Activated B cell treated with CpG ODN at 0.5 μM for 24 hours (primary cell): ENCODE measurements at places on chromosomes 3 and 15.
A peak's percentile ranks its signal among the peaks of the same experiment; 100 is the strongest.

- H3K27me3 ChIP-seq, result no peaks in the 10 kb centered on the region
- H3K4me3 ChIP-seq, result no peak overlapping the region
- DNase-seq, result no peak
- peaks cover 17% of the 10 kb centered on the region for H3K4me1 ChIP-seq
Observed at GRCh38 chr3:122875547-122876127, 80.8 kb downstream of the SLC49A4 start.

- H3K27ac ChIP-seq, result no peak overlapping the region
- no peak for DNase-seq
- H3K36me3 ChIP-seq, result no peaks in the 10 kb centered on the region
- H3K27me3 ChIP-seq, result no peaks in the 10 kb centered on the region
- H3K4me1 ChIP-seq, result peaks cover 57% of the 10 kb centered on the region
Observed at GRCh38 chr3:143427631-143428030, 308.1 kb downstream of the CHST2 start.

DNA sequence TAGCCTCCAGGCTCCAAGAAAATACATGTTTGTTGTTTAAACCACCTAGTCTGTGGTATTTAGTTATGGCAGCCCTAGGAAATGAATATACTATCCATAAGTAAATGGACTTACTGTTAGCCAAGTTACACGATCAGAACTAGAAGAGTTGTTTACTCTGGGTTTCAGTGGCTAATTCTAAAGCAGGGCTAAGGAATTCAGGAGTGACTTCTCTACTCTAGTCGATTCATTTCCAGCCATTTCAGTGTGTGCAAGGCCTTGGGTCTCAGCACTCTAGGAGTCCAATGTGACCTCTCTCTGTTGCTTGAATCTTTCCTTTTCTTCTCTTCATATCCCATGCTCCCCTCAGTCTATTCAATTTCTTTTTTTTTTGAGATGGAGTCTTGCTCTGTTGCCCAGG, 66.7 kb downstream of the BHLHE40 start:
- H3K4me3 ChIP-seq, result no peak overlapping the region
- H3K36me3 ChIP-seq, result peaks cover 3% of the 10 kb centered on the region
- no peaks in the 10 kb centered on the region for H3K4me1 ChIP-seq
- DNase-seq, result no peak

DNA sequence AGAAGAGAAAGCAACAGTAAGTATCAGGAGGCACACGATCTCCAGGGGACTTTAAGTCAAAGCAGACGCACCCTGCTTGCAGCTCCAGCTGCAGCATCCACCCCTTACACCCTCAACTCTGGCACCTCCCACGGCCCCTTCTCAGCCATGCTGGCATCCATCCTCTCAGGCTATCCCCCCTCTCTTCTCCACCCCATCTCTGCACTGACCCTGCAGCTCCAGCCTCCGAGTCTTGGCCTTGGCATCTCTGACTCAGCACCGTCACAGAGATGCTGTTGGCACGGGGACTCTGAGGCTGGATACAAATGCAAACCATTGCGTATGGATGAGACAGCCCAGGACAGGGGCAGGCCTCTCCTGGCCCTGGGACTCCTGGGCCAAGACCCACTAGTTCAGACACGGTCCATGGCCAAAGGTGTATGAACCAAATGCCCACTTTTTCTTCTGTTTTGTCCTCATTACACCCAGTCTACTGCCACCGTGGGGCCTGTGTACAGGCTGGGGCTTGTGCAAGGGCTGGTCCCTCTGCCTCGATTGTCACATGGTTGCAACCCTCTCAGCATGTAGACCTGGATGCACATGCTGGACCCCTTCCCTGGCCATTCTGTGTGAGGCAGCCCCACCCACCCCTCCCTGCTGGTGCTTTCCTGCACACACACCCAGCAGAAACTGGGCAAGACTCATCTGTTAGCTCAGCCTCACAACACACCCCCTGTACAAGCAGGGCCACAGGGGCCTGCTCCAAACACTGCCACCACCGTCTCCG, 18.7 kb upstream of the ZXDC start:
- H3K36me3 ChIP-seq, result no peaks in the 10 kb centered on the region
- no peaks in the 10 kb centered on the region for H3K27me3 ChIP-seq
- H3K4me3 ChIP-seq, result no peak overlapping the region
- H3K4me1 ChIP-seq, result peaks cover 2% of the 10 kb centered on the region
- DNase-seq, result no peak

DNA sequence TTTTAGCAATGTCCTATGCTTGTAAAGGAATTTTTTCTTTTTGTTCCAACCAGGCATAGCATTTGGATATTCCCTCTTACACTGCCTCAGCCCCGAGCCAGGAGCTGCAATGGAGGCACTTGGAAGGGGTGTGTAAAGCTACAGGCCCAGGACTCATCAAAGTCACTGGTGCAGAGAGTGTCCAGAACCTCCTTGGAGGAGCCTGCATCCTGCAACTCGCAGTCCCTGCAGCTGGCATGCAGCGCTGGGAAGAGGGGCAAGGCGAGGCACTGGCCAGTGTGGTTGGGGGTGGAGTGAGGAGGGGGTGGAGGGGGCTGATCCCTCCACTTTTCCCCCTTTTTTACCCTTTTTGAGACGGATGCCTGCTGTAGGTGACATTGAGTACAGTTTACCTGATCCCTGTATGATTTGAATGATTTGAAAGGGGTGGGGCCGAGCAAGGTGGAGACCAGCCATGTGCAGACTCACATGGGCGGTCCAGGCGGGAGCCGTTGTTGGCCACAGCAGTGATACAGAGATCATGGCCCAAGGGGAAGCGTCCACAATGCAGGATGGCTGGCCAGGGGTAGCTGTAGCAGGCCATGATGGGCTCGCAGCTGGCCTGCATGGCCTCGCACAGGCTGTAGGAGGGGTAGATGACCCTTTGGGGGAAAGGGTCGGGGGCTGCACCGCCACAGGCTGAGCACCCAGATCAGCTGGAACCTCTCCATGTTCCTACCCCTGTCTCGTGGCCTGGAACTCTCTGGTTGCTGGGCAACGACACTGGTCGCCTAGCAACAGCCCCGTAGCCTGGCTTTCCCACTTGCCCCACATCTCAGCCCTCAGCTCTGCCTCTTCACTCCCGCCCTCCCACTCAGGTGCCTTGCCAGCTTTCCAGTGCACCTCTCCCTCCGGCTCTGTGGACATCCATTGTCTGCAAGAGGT, 7.9 kb downstream of the P4HTM start:
- peaks cover 12% of the 10 kb centered on the region for H3K36me3 ChIP-seq
- H3K4me3 ChIP-seq, result no peak overlapping the region
- H3K27ac ChIP-seq, result no peak overlapping the region
- DNase-seq, result no peak
- no peaks in the 10 kb centered on the region for H3K27me3 ChIP-seq
- H3K4me1 ChIP-seq, result no peaks in the 10 kb centered on the region

DNA sequence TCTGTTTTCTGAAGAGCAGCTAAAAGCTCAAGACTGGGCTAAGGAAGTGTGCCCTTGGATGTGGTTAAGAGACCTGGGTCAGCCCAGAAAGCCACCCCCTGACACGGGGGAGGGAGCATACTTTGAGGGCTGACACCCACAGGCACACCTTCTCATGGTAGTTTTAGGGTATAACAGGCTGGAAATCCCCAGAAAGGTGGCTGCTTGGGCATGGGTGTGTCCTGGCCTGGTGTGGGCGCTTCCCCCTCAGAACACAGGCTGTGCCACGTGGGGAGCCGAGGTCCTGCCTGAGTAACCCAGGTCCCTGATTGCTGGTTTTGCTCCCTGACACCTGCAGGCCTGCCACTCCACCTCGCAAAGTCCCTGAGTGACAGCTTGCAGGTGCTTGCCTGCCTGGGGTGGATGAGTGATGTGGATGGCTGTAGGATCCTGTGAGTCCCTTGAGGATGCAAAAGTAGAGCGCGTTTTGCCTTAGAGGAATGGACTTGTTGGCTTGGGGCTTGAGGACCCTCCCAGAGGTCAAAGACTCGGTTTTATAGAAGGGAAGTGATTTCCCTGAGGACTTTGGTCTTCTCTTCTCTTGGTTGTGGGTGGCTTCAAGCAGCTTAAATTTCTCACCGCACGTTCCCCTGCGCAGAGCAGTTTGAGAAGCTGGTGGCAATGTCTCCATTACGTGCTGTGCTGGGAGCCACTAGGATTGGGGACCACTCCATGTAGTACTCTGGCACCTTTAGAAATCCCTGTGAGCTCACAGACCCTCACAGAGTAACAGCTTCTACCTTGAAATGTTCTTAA, 94.4 kb downstream of the DNASE1L3 start:
- H3K4me3 ChIP-seq, result peak overlapping the region; percentile 60
- H3K4me1 ChIP-seq, result peaks cover 74% of the 10 kb centered on the region
- peak; percentile 57 for DNase-seq
- no peaks in the 10 kb centered on the region for H3K27me3 ChIP-seq

GRCh38 chr3:117285737-117286136, 576.2 kb downstream of the TUSC7 start:
- H3K27ac ChIP-seq, result no peak overlapping the region
- DNase-seq, result no peak
- no peaks in the 10 kb centered on the region for H3K27me3 ChIP-seq
- H3K4me3 ChIP-seq, result no peak overlapping the region

DNA sequence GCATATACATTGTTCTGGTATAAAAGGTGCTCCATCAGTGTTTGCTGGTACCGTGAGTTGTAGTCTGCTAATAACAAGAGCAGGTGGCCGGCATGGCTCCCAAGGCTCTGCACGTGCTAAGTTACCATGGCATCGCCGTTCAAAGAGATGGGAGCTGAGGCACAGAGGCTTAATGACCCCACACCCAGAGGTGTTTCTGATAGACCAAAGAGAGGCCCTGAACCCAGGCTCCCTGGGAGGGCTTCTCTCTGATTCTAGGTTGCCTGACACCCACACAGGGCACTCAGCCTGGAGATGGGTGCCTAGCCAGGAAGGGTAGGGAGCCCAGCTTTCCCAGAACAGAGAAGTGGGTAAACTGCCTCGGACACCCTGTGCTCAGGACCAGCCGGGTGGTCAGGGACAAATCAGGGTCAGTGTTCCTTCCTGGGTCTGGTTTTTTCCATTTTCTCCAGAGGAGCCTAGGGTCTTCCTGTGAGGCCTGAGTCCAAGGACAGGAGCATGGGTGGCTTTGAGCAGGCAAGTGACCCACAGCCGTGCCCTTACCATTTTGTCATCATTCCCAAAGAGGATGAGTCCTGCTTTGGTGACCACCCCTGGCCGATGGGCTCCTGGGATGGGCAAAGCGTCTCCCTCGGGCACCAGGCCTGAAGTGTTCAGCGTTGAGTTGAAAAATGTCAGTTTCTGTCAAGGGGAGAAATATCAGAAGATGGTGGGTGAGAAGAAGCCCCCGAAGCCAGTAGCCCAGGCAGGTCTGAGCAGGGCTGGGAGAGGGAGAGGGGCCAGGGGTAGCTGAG, 27.3 kb downstream of the ALDH1L1 start:
- DNase-seq, result no peak
- no peaks in the 10 kb centered on the region for H3K27me3 ChIP-seq
- no peaks in the 10 kb centered on the region for H3K4me1 ChIP-seq
- no peaks in the 10 kb centered on the region for H3K36me3 ChIP-seq
- no peak overlapping the region for H3K27ac ChIP-seq

- H3K4me3 ChIP-seq, result no peak overlapping the region
- DNase-seq, result no peak
- peaks cover 58% of the 10 kb centered on the region for H3K36me3 ChIP-seq
- no peaks in the 10 kb centered on the region for H3K27me3 ChIP-seq
- peak overlapping the region; percentile 62 for H3K27ac ChIP-seq
Observed at GRCh38 chr3:52216585-52217408, 8.6 kb downstream of the TLR9 start.

GRCh38 chr15:87638554-87639083, 617.9 kb downstream of the NTRK3 start:
- no peaks in the 10 kb centered on the region for H3K36me3 ChIP-seq
- no peaks in the 10 kb centered on the region for H3K4me1 ChIP-seq
- H3K27ac ChIP-seq, result no peak overlapping the region
- H3K4me3 ChIP-seq, result no peak overlapping the region
- no peak for DNase-seq
- no peaks in the 10 kb centered on the region for H3K27me3 ChIP-seq

DNA sequence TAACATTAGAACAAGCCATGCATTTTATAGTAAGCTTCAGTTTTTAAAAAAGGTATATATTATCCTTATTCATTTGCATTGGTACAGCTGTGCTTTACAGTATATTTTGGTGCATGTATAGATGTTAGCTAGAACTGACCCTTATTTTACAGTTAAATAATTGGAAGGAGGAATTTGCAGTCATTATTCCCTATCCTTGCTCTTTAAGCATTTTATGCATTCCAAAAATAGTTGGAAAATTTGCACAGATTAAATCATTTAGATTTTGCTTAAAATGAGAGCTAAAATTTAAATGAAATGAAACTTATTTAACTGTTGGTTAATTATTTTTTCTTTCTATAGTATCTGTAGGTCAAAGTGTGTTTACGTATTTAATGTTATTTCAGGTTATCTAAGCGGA, 667.1 kb downstream of the NAALADL2 start:
- peaks cover 7% of the 10 kb centered on the region for H3K4me1 ChIP-seq
- H3K4me3 ChIP-seq, result peak overlapping the region; percentile 57
- no peaks in the 10 kb centered on the region for H3K36me3 ChIP-seq
- no peak for DNase-seq
- H3K27me3 ChIP-seq, result no peaks in the 10 kb centered on the region

- no peak overlapping the region for H3K27ac ChIP-seq
- H3K27me3 ChIP-seq, result no peaks in the 10 kb centered on the region
- no peak for DNase-seq
- no peak overlapping the region for H3K4me3 ChIP-seq
- H3K36me3 ChIP-seq, result no peaks in the 10 kb centered on the region
Observed at GRCh38 chr3:78734048-78734637, 1033.7 kb downstream of the ROBO1 start.

GRCh38 chr3:61979638-61980037, 393.7 kb downstream of the FEZF2 start:
- no peaks in the 10 kb centered on the region for H3K4me1 ChIP-seq
- no peaks in the 10 kb centered on the region for H3K27me3 ChIP-seq
- DNase-seq, result no peak

GRCh38 chr3:111668888-111669488, 73.8 kb upstream of the ZBED2 start:
- no peak for DNase-seq
- peaks cover 41% of the 10 kb centered on the region for H3K4me1 ChIP-seq
- H3K36me3 ChIP-seq, result peaks cover 3% of the 10 kb centered on the region
- H3K27ac ChIP-seq, result peak overlapping the region; percentile 74
- no peak overlapping the region for H3K4me3 ChIP-seq
- H3K27me3 ChIP-seq, result no peaks in the 10 kb centered on the region

- H3K36me3 ChIP-seq, result no peaks in the 10 kb centered on the region
- H3K27ac ChIP-seq, result no peak overlapping the region
- no peak overlapping the region for H3K4me3 ChIP-seq
- no peak for DNase-seq
- no peaks in the 10 kb centered on the region for H3K4me1 ChIP-seq
Observed at GRCh38 chr3:73708956-73709355, 84.2 kb upstream of the PDZRN3 start.

- H3K36me3 ChIP-seq, result no peaks in the 10 kb centered on the region
- no peaks in the 10 kb centered on the region for H3K4me1 ChIP-seq
- H3K4me3 ChIP-seq, result no peak overlapping the region
Observed at GRCh38 chr3:194982472-194982871, 288.5 kb downstream of the XXYLT1 start.

GRCh38 chr3:185595526-185595925, 9.4 kb downstream of the SENP2 start:
- no peaks in the 10 kb centered on the region for H3K27me3 ChIP-seq
- no peak for DNase-seq
- H3K4me3 ChIP-seq, result peak overlapping the region; percentile 52
- H3K27ac ChIP-seq, result peak overlapping the region; percentile 97
- peaks cover 33% of the 10 kb centered on the region for H3K4me1 ChIP-seq
